NCI-H226 (cell line): ENCODE measurements at places on chromosomes 4 and X.
A peak's percentile ranks its signal among the peaks of the same experiment; 100 is the strongest.

GRCh38 chrX:7347465-7347864 is 199.5 kb upstream of the PUDP start:
- DNase-seq, result no peak

GRCh38 chr4:20305976-20306375 is 54.3 kb downstream of the SLIT2 start:
- DNase-seq, result peak; percentile 8

DNA sequence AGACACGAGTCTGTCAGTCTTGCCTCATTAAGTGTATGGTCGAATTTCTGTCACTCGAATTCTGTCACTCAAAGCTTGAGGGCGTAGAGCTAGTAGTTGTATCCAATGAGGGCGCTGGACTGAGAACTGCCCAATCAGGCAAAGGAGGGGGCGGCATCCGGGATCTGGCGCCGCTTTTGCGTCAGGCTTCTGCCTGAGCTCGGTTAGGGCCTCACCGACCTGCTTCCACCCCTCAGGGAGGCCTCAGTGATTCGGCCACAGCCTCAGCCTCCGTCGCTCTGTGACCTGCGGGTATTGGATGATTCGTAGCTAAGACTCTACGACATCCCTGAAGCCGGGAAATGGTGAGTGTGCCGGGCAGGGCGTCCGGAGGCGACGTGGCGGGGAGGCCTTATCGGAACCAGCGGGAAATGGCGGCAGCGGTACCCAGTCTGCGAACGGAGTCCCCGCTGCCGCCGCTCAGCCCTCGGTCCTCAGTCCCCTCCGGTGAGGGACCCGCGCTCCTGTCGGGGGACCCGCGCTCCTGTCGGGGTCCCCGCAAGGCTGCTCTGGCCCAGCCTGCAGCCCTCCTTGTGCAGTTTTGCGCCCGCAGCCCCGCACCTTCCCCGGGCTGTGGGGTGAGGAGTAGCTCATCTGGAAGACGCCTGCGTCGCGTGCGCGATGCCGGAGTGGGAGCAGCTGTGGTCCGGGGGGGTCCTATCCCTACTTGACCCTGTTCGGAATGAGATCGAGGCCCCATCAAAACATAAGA is 88.3 kb downstream of the ZNF718 start:
- no peak for DNase-seq

- DNase-seq, result no peak
These were observed 309.2 kb upstream of the EMCN start for GRCh38 chr4:100826808-100827548.
